ENCODE measurements at places on chromosomes 7 and 10. TPM values are rescaled to one million over a fixed set of nuclear protein-coding genes. Genes with fewer than 3 reads are reported as not detected.

RHOBTB1 gene
- total RNA-seq, result 28.9 TPM

SLC26A3 gene
- not detected for total RNA-seq

MACC1 gene
- under 0.01 TPM for total RNA-seq

PRLHR gene
- not detected for total RNA-seq

SFMBT2 gene
- 0.19 TPM for total RNA-seq

MCM10 gene
- total RNA-seq, result 14.1 TPM

ANAPC16 gene
- total RNA-seq, result 37.5 TPM

STEAP1B gene
- total RNA-seq, result 29.0 TPM

SLC26A5 gene
- total RNA-seq, result not detected

SEMA4G gene
- 0.94 TPM for total RNA-seq

ZDHHC6 gene
- 29.4 TPM for total RNA-seq

SHOC2 gene
- total RNA-seq, result 45.3 TPM

KCNIP2 gene
- 0.27 TPM for total RNA-seq

TECTB gene
- not detected for total RNA-seq

OR2A7 gene
- under 0.01 TPM for total RNA-seq

ATG9B gene
- 0.19 TPM for total RNA-seq

C10orf90 gene
- total RNA-seq, result not detected

FZD8 gene
- total RNA-seq, result 33.4 TPM

NME8 gene
- total RNA-seq, result not detected

TRPV5 gene
- not detected for total RNA-seq

SVIL gene
- 55.8 TPM for total RNA-seq

TMEM196 gene
- not detected for total RNA-seq

FAM200A gene
- 4.9 TPM for total RNA-seq

TAS2R3 gene
- total RNA-seq, result 1.2 TPM

MSS51 gene
- 0.54 TPM for total RNA-seq

PLAC9 gene
- 3.9 TPM for total RNA-seq

ZDHHC4 gene
- 33.5 TPM for total RNA-seq

TACR2 gene
- total RNA-seq, result 0.09 TPM

GNGT1 gene
- total RNA-seq, result not detected

BRAF gene
- 20.4 TPM for total RNA-seq

LBX1 gene
- total RNA-seq, result not detected

FAM24A gene
- total RNA-seq, result not detected

ZNF467 gene
- 2.6 TPM for total RNA-seq

STOX1 gene
- 0.09 TPM for total RNA-seq

TEX36 gene
- total RNA-seq, result not detected

TES gene
- 109 TPM for total RNA-seq

SORBS1 gene
- total RNA-seq, result 0.54 TPM

PRSS37 gene
- total RNA-seq, result not detected

CAV1 gene
- 1,559 TPM for total RNA-seq

CDC14C gene
- not detected for total RNA-seq

ITPRIP gene
- total RNA-seq, result 31.4 TPM

TSPAN13 gene
- total RNA-seq, result 19.5 TPM

CD36 gene
- 1.5 TPM for total RNA-seq

FAM25C gene
- not detected for total RNA-seq
